Activated T-cell treated with anti-CD3 and anti-CD28 coated beads for 48 hours (primary cell): ENCODE measurements at places on chromosomes 13 and 19.

DNA sequence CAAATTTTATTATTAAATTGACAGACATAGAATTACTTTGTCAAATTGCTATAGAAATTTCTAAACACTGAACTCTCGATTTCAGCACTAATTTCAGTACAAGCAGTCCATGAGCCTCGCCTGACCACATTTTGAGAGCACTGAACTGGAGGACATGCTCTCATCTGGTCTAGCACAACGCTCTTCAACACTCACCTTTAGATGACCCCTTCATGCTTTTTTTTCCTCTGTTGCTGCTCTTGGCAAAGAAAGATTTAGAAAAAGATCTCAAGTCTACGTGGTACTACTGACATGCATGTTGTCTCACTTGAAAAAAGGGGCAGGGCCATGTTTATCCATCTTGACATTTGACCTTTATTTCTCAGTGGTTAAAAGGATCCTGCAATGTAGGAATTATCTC is 981.5 kb downstream of the DIAPH3 start:
- DNase-seq = no peak

- no peak for DNase-seq
Observed at GRCh38 chr19:43634506-43634871, 5.2 kb downstream of the CADM4 start.

DNA sequence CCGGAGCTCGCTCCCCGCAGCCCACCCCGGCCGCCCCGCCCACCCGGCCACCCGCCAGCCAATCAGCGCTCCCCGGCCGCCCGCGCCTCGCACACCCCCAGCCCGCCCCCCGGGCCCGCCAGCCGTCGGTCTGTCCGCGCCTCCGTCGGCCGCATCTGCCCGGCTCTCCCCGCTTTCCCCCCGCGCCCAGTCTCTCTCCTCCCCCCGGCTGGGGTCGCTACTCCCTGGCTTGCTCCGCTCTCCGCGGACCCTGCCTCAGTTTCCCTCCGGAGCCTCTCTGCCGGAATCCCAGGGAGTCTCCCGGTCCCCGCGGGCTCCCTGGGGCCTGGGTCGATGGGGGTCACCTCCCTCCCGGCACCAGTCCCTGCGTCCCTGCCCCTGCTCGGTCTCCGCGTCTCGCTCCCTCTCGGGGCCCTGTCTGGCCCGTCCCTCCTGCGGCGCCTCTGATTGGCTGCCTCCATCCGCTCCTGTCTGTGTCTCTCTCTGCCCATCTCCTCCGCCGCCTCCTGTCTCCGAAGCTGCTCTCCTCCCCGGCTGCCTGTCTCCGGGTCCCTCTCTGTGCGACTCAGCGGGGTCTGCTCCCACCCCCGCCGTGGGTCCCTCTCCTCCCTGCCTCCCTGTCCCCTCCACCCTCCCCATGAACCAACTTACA is 484 bp downstream of the IL11 start:
- DNase-seq = peak; percentile 30

DNA sequence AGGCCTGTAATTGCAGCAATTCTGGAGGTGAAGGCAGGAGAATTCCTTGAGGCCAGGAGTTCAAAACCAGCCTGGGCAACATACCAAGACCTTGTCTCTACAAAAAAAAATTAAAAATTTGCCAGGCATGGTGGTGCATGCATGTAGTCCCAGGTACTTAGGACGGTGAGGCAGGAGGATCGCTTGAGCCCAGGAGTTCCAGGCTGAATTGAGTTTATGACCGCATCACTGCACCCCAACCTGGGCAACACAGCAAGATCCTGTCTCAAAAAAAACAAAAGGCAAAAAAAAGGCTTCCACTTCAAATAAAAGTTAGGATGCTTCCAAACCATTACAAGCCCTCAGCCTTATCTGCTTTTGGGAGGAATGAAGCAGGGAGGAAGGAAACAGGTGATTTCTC is 5.2 kb downstream of the ZNF577 start:
- no peak for DNase-seq

GRCh38 chr13:102132777-102133295 is 269.0 kb downstream of the FGF14 start:
- no peak for DNase-seq

GRCh38 chr13:39941236-39941635 is 285.8 kb downstream of the COG6 start:
- no peak for DNase-seq

DNA sequence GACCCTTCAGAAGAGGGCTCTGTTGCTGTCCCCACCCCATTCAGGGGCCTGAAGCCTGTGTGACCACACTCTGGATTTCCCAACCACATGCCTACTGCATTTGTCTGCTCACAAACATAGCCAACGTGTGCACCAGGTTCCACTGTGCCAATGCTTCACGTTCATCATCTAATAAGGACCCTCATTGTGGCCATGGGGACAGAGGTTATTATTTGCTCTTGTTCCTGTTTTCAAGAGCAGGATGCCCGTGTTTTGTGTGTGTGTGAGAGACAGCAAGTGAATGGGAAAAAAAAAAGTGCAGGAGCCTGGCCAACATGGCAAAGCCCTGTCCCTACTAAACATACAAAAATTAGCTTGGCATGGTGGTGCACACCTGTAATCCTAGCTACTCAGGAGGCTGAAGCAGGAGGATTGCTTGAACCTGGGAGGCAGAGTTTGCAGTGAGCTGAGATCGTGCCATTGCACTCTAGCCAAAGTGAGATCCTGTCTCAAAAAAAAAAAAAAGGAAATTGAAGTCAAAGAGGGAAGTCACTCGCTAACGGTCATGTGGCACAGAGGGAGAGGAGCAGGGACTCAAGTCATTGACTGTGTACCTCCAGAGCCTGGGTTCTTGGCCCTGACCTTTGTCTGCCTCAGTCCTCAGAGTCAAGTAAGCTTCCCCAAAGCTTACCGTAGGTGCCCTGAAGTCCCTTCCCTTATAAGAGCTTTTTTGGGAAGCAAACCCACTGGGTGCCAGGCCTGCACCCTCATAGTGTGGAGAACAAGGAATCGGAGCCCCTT is 6.9 kb downstream of the B3GNT8 start:
- DNase-seq = no peak

- DNase-seq = no peak
Observed at GRCh38 chr13:20344836-20345490, 112.8 kb upstream of the GJB6 start.

DNA sequence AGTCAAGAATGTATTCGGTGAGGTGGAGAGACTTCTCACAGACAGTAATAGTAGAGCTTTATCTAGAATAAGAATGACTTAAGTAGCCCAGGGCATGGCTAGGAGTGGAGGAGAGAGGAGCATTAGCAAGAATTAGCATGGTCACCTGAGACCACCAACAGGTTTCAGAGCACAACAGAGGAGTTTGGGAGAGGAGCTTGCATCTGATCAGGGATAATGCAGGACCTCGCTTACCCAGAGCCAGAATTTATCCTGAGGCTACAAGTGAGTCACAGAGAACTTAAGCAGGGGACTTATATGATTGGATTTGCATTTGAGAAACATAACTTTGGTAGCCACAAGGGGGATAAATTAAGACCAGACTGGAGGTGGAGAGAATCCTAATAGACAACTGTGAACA is 102.1 kb upstream of the FNDC3A start:
- DNase-seq = no peak

- no peak for DNase-seq
Observed at GRCh38 chr13:112812306-112813055, 122.6 kb downstream of the ATP11A start.

GRCh38 chr13:22263185-22263584 is 592.3 kb downstream of the FGF9 start:
- no peak for DNase-seq

DNA sequence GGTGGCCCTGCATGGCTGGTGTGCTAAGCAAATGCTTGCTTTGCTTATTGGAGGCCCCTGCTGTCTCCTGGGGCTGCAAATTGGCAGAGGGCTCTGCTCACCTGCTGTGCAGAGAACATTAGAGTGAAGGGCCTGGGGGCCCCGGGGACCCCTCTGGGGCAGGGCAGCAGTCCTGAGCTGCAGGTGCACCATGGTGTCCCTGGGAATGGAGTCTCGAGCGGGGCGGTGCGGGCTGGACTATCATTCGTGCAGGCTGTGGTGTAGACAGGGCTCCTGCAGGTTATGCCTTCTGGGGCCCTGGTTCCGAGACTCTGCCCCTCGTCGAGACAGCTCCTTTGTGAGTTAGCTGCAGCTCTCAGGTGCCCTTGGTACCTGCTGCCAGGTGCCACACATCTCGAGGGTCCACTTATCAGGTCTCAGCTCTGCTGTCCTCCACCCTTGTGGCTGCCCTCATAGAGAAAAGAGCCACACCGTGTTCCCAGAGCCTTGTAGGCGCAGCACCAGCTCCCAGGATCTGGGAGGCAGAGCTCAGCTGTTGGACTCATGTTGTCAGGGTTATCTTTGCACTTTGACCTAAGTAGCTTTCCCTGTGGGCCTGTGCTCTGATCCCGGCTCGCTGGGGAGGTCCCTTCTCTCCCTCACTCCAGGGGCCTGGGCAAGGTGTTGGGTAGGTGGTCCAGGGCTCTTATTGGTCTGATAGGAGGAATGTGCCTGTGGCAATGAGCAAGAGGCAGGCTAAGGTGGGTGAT is 58.0 kb upstream of the ZNF536 start:
- no peak for DNase-seq

GRCh38 chr19:19628501-19629134 is 598 bp upstream of the LPAR2 start:
- DNase-seq = peak; percentile 52

DNA sequence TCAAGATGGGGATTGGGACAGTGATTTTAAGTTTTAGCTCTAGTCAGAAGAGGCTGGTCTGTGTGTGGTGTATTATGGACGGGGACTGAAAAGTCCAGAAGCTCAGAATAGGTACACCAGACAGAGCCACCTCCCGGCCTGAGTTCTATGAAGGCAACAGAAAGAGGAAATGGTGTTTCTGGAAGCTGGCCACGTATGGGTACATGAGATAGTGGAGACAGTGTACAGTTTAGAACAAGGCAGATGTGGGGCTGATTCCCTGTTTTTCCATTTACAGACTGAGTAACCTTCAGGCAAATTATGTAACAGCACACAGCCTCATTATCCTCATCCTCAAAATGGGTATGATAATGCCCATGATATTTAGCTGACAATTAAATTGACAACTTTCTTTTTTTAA is 1.3 kb downstream of the ZNF175 start:
- DNase-seq = no peak

DNA sequence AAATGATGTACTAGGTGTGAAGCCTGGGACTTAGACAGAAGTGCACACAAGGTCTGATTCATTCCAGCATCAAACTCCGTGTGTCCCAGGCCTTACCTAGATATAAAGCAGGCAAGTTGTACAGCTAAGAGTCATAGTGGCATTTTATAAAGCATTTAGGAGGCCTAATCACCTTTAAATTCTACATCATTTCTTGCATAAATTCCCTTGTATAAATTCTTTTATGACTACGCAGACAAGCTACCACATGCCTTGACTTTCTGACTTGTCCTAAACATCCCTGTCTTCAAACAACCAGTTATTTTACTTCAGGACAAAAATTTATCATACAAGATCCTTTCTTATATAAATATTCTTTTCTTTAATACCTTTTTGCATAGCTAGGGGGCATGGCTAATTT is 22.5 kb downstream of the TMEM255B start:
- DNase-seq = no peak

- peak; percentile 54 for DNase-seq
Observed at GRCh38 chr19:46821512-46822409, 28.9 kb downstream of the AP2S1 start.

DNA sequence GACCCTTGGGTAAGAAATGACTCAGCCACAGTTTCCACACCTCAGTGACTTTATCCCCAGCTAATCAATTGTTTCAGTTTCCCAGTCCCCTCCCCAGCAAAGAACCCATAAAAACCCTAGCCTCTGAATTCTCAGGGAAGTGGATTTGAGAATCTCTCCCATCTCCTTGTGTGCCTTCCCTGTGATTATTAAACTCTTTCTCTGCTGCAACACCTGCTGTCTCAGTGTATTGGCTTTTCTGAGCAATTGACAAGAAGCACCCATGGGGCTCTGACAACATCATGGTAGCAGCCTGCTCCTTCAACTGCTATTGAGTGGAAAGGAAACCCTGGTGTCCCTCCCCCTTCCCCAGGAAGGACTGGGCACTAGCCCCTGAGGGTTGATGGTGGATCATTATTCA is 73.7 kb downstream of the UQCRFS1 start:
- no peak for DNase-seq

- DNase-seq = no peak
Observed at GRCh38 chr13:28340272-28340793, 154.6 kb downstream of the FLT1 start.

- DNase-seq = no peak
Observed at GRCh38 chr13:99322297-99323103, 15.3 kb upstream of the GPR183 start.

DNA sequence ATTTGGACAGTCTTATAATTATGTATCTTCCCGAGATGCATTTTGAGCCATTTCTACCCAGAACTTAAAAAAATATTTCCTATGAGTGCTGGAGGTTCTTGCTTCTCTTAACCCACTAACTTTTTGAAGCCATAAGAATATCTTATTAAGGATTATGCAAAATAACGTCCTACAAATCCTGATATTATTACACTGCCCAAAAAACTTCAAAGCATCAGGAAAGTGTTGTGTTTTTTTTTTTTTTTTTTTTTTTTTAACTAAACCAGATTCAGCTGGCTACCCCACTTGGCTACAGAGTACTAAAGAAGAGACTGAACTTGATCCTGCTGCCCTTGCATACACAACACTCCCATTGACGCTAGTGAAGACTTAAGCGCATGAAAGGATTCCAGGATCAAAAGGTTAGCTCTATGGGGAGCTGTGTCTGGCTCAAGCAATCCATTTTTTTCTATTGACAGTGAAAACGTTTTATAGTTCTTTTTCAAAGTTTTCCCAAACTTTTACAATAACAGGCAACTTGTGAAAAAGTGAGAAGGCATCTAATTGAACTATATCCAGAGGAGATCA is 141.4 kb downstream of the KCNRG start:
- no peak for DNase-seq

GRCh38 chr19:18388100-18388959 is 2.4 kb downstream of the GDF15 start:
- peak; percentile 89 for DNase-seq

GRCh38 chr19:41328842-41329225 is 18.9 kb downstream of the CCDC97 start:
- no peak for DNase-seq

DNA sequence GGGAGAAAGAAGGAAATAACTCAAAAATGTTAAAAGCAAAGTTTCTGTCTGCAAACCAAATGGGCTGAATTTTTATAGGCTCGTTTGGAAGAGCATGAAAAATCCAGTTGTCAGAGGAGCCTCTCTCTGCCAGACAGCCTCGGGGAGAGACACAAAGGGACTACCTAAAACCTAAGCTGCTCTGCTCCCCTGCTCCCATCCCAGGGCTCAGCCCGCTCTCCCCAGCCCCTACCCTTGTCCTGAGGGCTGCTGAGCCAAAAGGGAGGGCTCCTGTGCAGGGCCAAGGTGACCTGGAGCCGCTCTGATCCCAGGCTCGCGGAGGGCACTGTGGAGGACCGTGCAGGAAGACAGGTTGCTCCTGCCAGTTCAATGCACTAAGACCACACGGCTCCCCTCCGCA is 96.7 kb upstream of the UQCRFS1 start:
- DNase-seq = no peak

DNA sequence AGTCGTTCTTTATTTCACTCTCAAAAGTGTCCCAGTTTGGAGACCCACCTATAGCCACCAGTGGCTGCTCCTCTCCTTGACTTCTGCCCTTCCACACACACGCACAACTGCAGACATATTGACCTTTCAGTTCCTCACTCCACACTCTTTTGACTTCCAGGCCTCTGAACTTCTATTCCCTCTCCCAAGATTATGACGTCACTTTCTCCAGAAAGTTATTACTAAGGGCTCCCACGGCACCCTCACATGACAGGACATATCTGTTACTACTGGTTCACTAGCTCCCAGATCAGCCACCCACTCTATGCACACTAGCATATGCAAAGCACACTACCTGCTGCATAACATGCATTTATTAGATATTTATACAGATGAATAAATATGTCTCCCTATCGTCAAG is 45.9 kb downstream of the XPO4 start:
- DNase-seq = no peak
